Stimulated activated naive CD8-positive, alpha-beta T cell treated with anti-CD3 and anti-CD28 coated beads, Interleukin-15, Interleukin-2, amounts not matched to agents 100 U/mL and 50 U/mL, for 24 hours (primary cell): ENCODE measurements at places on chromosomes 1 and 21.

- no peak for DNase-seq
Measured at GRCh38 chr1:40038697-40039096, 1.8 kb upstream of the CAP1 start.

- peak; percentile 58 for DNase-seq
Measured at GRCh38 chr1:9654834-9655723, 3.5 kb downstream of the PIK3CD start.

DNA sequence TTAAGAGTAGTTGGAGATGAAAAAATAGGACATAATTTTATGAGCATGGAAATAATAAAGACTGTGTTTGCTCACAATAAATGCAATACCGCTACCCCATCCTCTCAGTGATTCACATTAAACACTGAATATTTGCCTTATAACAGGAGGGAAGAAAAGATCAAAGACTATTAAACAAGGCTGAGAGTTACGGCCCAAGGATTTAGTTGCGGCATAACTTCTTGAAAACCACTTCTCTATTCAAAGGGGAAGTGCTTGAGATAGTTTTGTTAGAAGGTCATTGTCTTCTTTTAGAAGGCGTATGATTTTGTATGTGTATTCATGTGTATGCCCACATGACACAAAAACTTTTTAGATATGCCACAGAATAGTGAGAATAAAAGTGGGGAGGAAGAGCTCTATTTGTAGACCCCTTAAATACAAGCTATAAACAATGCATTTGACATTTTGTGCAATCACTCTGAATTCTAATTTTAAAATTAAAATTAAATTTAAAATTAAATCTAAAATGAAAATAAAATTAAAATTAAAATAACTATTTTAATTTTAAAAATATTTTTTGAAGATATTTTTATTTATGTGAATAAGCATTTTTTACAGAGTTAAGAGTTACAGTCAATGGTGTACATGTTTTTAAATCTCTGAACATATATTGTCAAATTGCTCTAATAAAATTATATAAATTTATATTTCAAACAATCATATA lies 986.6 kb upstream of the ADAMTS5 start:
- DNase-seq, result no peak

DNA sequence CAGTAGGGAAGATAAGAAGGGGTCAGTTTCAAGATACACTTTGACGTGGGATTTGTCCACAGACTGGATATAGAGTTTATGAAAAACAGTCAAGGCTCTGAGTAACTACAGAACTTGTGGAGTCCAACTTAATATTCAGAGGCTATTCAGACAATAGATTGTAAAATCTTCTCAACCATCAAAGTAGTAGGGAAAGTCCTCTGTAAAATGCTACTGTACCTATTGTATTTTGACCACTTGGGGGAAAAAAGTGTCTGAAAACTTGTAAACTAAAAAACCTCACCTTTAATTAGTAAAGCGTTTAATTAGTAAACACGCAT lies 10.5 kb downstream of the PTP4A2 start:
- no peak for DNase-seq

DNA sequence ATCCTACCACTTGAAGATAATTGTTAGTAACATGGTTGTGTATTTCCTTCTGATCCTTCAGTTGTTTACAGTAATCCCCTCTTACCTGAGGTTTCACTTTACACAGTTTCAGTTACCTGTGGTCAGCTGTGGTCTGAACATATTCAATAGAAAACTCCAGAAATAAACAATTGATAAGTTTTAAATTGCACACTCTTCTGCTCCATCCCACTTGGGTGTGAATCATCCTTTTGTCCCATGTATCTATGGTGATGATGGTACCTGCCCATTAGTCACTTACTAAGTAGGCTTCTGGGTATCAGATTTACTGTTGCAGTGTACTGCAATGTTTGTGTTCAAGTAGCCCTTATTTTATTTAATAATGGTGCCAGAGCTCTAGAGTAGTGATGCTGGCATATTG lies 62.5 kb downstream of the OSBPL9 start:
- DNase-seq, result no peak

- no peak for DNase-seq
Measured at GRCh38 chr1:208942394-208943130, 641.0 kb upstream of the CAMK1G start.

DNA sequence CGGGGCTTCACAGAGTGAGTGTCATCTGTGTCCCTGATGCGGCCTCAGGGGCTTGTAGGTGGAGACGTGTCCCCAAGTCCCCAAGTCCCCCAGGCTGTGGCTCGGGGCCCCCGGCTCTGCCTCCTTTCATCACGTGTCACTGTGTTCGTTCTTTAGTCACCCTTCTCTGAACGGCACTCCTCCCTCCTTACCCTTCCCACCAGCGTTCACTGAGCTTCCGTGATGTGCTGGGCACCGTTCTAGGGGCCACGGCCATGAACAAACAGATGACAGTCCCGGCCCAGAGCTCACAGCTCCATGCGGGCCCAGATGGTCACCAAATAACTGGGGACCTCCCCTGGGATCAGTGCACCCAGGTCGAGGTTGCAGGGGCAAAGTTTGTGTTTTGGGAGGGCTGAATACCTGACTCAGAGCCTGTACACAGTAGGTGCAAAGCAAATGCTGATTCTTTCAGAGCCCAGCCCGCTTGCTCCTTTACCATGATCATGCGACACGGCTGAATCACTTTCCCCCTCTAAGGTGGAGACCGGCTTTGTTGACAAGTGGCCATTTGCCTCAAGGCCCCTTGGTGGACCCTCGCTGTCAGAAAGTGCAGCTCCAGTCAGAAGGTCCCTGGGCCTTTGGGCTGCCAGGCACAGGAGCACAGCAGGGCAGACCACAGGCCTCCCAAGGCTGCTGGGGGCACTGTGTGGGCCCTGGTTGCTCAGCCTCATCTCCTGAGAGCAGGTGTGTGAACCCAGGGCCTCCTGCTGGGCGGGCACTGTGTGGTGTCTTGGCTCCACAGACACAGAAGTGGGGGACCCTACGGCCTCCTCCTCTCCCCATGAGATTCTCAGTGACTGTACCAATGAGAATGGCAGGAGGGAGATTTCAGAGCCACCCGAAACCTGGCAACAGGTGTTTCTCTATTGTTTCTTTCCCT lies 592.5 kb downstream of the PTPRU start:
- no peak for DNase-seq

GRCh38 chr1:178418284-178418955 lies 78.3 kb downstream of the CLEC20A start:
- DNase-seq, result no peak

GRCh38 chr1:15238789-15239188 lies 8.2 kb upstream of the FHAD1 start:
- no peak for DNase-seq

GRCh38 chr1:29524285-29525065 lies 288.2 kb downstream of the PTPRU start:
- DNase-seq, result no peak
